ENCODE measurements at places on chromosomes 5 and 9.

DNA sequence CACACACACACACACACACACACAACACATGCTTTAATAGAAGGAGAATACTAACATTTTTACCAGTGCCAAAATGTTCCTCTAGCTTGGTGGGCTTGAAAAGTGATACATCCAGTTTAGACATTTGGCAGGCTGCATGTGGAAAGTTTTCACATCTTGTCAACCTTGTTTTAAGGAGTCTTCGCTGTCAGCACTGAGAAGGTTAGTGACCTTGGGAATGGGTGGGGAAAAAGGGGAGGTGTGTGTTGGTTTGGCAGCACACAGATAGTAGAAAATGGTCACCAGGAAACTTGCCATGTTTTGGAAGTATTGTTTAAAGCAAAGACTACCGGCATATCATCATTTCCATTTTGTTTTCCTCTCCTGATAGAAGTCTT lies 346.5 kb upstream of the ADAMTSL1 start:
- DNase-seq, result no peak

DNA sequence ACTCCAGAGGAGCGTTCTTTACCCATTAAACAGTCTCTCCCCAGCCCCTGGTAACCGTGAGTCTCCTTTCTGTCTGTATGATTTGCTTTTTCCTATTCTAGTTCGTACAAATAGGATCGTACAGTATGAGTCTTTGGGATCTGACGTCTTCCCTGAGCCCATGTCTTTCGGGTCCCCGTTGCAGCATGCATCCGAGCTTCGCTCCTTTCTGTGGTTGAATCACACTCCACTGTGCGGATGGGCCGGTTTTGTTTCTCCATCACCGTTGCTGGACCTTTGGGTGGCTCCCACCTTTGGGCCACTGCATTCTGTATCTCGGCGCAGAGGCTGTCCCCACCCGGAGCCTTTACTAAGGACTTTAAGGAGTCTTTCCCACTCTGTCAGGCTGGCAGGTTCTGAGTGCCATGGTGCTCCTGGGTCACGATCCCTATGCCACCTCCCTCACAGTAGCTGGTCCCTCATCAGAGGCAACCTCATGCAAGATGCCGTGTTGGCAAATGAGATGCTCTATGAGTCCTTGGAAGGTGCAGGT lies 145.7 kb upstream of the COL5A1 start:
- no peak for DNase-seq

- no peak for DNase-seq
Measured at GRCh38 chr5:175321927-175322532, 122.0 kb downstream of the DRD1 start.

DNA sequence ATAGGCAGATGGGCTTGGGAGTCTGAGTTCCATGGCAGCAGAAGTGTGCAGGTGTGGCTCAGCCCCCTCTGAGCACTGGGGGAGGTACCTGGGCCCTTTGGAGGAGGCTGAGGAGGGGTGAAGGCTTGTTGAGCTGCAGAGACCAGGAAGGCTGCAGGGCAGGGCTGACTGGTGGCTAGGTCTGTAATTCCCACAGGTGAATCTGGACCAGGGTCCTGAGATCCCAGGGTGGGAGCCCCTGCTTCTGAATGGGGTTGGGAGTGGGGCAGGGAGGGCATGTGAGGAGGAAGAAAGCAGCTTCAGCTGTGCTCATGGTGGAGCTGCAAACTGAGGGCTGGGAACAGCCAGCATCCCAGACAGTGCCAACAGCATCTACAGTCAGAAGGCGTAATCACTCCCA lies 111.1 kb downstream of the CACNA1B start:
- DNase-seq, result no peak

All from DMS79 treated with DMSO at 0.1 percent for 48 hours (cell line).